ENCODE measurements at places on chromosomes 3 and 15.

- no peak for DNase-seq
Measured at GRCh38 chr3:125316246-125316645, 58.9 kb downstream of the ZNF148 start.

- no peak for DNase-seq
Measured at GRCh38 chr15:58406811-58407210, 25.0 kb upstream of the LIPC start.

GRCh38 chr15:88905576-88905975 lies 7.6 kb downstream of the MFGE8 start:
- DNase-seq = no peak

DNA sequence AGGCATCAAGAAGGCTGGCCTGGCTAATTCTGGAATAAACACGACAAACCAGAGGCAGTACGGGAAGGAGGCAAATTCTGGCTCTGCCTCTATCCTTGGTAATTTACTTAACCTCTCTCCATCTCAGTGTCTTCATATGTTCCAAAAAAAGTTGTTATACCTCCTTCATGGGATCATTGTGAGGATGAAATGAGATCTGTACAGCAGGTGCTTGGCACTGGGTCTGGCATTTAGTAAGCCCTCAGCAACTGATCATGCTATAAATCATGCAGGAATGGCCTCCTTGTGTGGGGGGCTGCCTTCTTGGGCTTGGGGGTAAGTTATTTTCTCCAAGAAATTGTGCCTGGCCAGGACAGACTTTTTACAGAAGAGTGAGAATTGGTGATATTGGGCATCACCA lies 38.3 kb upstream of the TRA2B start:
- no peak for DNase-seq

- peak; percentile 37 for DNase-seq
Measured at GRCh38 chr15:63322541-63322940, 45.1 kb downstream of the APH1B start.

DNA sequence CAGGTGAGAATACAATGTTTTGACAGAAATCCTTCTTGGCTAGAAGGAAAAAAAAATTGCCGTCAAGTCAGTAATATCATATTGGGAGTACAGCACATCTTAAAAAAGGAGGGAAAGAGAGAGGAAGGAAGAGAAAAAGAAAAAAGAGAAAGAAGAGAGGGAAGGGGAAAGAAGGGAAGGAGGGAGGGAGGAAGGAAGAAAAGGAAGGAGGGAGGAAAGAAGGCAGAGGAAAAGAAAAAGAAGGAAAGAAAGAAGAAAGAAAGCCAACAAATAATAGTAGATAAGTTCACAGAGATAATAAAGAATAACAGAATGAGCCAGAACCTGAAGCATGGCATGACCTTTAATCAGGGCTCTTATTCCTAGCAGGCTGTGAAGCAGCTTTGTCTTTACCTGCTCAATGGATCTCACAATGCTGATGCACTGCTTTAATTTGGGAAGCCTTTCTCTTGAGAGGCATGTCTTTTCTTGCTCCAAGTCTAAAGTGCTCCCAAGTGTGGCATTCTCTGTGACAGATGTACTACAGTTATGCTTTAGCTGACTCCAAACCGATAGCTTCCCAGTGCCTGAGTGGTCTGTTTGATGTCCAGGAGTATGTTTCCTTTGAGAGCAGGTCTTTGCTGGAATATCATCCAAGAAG lies 114.9 kb downstream of the IQCH start:
- no peak for DNase-seq
